ENCODE measurements at places on chromosomes 11 and 22.

DNA sequence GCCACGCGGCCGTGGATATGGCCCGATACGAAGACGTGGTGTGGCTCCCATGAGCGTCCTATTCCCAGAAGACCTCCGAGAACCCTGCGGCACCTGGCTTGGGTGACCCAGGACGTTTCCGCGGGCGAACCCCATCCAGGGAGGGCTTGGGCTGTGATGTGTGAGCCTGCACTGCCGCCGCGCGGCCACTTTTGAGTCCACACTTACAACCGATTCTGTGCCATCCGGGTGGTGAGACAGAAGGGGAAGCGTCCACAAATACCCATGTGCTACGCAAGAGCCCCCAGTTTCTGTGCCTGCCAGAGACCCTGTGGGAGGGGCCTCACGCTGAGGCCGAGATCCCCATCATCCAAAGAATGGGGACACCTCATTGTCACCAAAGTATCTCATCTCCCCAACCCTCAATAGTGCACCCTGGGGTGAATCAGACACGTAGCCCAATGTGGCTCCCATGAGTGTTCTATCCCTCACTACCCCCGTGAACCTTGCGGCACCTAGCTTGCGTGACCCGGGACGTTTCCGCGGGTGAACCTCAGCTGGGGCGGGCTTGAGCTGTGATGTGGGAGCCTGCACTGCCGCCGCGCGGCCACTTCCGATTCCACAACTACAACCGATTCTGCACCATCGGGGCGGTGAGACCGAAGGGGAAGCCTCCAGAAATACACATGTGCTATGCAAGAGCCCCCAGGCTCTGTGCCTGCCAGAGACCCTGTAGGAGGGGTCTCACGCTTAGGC lies 4.6 kb upstream of the H19 start:
- DNase-seq = no peak

- DNase-seq = no peak
These were observed 23.4 kb upstream of the ROBO3 start for GRCh38 chr11:124841840-124842239.

GRCh38 chr22:46737976-46738646 lies at the start of gene CERK:
TSS of gene CERK (minus strand) at chr22:46738252. CDS start at chr22:46738148, 104 bp downstream.
- peak; percentile 92 for DNase-seq

GRCh38 chr22:46826438-46827135 lies 64.1 kb downstream of the TBC1D22A start:
- no peak for DNase-seq

DNA sequence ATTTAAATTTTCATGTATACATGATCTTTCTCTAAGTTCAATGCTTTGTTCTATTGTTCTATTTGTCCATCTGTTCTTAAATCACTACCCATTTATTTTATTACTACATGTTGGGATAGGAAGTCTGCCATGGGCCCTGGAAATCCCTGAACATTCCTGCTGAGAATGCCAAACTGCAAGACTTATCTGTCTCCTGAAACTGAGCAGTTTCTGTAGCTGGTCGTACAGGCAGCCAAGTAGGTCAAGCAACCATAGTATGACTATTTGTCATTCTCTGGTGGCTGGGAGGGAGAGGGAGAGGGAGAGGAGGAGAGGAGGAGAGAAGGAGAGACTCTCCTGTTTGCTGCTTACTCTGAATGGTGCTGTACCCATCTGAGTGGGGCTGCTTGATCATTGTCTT lies 82.8 kb upstream of the SNX19 start:
- DNase-seq = no peak
